ENCODE measurements at places on chromosomes 12 and 14.
A peak's percentile ranks its signal among the peaks of the same experiment; 100 is the strongest.

DNA sequence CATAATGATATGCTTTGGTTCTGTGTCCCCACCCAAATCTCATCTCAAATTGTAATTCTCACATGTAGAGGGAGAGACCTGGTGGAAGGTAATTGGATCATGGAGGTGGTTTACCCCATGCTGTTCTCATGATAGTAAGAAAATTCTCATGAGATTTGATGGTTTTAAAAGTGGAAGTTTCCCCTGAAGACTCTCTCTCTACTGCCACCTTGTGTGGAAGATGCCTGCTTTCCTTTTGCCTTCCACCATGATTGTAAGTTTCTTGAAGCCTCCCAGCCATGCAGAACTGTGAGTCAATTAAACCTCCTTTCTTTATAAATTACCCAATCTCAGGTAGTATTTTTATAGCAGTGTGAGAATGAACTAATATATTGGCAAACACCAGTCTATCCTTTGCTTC, 260.4 kb upstream of the PPFIA2 start:
- no peak for DNase-seq

GRCh38 chr12:31832740-31833729, 104.2 kb upstream of the AMN1 start:
- DNase-seq, result no peak

- DNase-seq, result peak; percentile 94
Observed at GRCh38 chr12:15278816-15279658, 43.3 kb upstream of the PTPRO start.

DNA sequence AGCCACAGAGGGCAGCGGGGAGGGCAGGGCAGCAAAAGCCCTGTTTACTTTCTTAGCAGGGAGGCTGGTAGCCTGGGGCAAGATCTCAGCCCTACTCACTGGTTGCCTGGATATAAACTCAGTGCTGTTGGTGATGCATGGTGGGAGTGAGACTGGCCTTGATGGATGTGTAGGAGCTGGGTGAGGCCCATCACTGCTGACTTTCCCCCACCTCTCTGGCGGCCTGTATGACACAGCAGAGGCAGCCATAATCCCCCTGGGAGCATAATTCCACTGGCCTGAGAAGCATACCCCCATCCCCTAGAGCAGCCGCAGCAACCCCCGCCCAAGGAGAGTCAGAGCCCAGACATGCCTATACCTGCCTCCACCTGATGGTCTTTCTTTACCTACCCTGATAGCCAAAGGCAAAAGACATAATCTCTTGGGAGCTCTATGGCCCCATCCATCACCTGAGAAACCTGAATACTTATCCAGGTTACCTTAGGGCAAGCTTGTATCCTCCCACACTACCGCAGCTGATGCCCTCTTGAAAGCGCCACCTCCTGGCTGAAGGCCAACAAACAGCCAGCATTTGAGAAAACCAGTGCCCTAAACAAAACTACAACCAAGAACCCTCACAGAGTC, 59.3 kb downstream of the DNAI7 start:
- no peak for DNase-seq

GRCh38 chr14:81557146-81557545, 23.5 kb upstream of the SEL1L start:
- DNase-seq, result no peak

GRCh38 chr12:26939953-26940352, 1.7 kb downstream of the FGFR1OP2 start:
- DNase-seq, result no peak

All from NCI-H1092 (cell line).